ENCODE measurements at places on chromosomes 6 and 20.

DNA sequence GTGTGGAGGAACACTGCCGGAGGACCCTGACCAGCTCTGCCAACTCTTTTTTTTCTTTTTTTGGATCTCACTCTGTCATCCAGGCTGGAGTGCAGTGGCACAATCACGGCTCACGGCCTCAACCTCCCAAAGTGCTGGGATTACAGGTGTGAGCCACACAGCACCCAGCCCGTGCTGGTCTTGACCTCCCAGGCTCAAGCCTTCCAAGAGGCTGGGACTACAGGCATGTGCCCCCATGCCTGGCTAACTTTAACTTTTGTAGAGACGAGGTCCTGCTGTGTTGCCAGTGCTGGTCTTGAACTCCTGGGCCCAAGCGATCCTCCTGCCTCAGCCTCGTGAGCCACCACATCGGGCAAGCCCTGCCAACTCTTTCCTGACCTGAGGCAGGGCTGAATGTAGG lies 11.2 kb downstream of the GCNT2 start:
- no peak for DNase-seq

DNA sequence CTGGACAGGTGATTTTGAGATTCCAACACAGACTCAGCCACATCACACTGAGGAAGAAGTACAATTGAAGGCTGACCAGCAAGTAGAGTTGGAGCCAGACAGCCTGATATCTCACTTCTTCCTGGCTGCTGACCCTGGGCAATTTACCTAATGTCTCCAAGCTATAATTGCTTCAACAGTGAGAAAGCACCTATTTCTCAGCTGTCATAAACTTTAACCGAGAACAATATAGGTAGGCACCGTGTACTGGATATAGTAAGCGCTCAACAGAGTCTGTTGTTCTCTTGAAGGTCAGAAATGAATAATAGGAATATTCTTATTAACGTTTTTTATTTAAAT lies 28.3 kb downstream of the STX7 start:
- DNase-seq = no peak

DNA sequence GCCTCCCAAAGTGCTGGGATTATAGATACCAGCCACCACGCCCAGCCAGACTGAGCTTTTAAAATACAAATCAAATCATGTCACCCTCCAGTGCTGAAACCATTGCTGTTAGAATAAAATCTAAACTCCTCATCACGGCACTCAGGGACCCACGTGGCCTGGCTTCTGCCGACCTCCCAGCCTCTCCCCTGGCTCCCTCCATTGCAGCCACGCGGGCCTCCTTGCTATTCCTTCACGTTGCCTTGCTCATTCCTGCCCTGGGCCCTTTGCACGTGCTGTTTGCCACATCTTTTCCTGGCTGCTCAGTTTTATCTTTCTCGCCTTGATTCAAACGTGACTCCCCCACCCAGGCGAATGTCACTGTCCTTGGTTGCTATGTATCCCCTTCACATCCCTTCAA lies 244.6 kb downstream of the PREX1 start:
- DNase-seq = no peak

GRCh38 chr6:5706124-5707033 lies 300.3 kb downstream of the NRN1 start:
- DNase-seq = no peak

- DNase-seq = no peak
Measured at GRCh38 chr6:73503027-73503772, 17.6 kb downstream of the EEF1A1 start.

DNA sequence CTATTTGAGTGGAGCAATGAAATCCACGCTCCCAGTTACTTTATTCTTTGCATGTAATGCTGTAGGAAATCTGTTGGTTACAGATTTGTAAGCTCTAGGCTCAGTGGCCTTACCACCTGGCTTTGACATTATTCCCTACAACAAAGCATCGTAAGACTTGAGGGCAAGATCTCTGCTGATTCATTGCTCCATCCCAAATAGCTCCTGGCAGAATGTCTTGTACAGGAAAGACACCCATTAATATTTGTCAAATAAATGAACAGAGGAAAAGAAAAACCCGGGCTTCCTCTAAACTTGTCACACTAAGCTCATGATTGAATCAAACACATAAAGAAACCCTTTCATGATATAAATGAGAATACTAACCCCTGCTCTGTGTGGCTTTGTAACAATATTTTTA lies 357.5 kb upstream of the RNF217 start:
- DNase-seq = no peak

GRCh38 chr20:3239026-3239866 lies at the start of gene SLC4A11:
SLC4A11 (minus strand) TSS chr20:3239190; CDS start chr20:3239137, 53 bp downstream.
- DNase-seq = no peak

DNA sequence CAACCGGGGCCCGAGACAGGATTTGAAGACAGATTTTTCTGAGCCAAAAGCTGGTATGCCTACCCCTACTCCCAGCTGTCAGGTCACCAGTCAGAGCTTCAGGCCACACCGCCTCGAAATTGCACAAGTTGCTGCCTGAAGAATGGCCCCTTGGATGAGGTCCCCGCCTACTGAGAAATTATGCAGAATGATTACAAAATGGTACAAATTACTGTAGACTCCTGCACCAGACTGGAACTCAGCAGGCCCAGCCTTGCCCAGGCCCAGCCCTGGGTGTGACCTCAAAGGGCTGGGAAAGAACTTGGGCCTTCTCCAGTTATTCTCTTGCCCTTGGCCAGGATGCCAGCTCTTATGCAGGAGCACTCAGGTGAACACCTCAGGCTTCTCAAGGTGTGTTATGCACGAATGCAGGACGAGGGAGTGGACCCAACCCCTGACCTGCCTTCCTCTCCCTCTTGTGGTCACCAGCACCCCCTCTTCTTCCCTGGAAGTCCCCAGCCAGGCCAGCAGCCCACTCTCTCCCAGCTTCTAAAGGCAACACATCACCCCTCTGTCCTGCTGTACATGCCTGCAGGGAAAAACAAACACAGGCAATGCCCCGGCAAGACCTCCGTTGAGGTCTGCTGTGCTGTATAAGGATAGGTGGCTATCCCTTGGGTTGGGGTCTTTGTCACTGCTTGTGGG lies 88.7 kb upstream of the NAA20 start:
- no peak for DNase-seq

GRCh38 chr6:3442431-3443220 lies 14.2 kb downstream of the SLC22A23 start:
- no peak for DNase-seq

DNA sequence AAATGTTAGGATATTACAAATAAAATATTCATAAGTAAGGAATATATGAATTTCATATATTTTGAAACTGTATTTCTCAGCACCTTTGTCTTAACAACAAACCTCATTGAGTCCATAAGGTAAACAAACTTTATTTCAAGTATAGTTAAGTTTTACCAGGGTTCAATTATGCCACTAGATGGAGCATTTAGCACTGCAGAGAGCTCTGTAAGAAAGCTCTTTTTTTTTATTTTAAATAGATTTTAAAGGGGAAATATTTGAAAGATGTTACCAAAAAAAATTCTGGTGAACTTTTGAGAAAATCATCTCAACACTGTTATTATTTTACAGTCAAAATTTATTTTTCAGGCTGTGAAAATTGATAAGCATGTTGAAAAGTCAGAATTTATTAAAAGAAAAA lies 955.2 kb upstream of the EYS start:
- peak; percentile 7 for DNase-seq
